HFFc6 (cell line): ENCODE measurements at places on chromosomes 5 and 9.

DNA sequence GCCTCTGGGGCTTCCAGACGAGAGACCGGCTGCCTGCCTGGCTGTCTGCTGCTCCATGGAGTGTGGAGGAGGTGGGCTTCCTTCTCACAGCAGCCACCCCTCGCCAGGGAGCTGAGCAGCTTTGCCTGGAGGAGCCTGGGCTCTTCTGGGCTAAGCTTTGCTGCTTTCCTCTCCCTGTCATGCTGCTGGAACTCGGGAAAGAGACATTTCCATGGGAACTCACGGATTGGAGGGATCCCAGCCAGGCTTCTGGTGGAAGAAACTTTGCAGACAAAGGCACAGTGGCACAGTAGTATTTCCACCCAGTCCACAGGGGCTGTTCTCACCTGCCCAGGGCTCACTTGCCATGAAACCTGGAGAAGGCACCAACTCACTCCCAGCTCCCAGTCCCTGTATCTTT lies 5.6 kb upstream of the NTNG2 start:
- no peak for DNase-seq

GRCh38 chr5:91177639-91178038 lies 205.5 kb downstream of the ARRDC3 start:
- DNase-seq, result no peak

DNA sequence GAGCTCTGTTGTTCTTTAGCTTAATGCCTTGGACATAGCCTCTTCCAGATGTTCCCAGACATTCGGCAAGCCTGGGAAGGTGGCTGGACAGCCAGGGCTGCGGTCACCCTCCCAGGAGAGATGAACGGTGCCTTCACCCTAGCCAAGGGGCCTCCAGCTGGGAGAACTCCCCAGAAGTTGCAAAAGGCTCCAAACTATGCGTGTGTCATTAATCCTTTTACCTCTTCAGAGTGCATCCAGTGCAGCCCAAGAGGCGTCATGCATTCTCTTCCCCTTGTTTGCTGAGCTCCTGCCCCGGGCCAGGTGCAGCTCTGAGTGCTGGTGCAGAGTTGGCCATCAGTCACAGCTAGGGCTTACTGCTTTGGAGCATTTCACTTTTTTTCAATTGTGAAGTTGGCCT lies 22.8 kb downstream of the HMCN2 start:
- no peak for DNase-seq

DNA sequence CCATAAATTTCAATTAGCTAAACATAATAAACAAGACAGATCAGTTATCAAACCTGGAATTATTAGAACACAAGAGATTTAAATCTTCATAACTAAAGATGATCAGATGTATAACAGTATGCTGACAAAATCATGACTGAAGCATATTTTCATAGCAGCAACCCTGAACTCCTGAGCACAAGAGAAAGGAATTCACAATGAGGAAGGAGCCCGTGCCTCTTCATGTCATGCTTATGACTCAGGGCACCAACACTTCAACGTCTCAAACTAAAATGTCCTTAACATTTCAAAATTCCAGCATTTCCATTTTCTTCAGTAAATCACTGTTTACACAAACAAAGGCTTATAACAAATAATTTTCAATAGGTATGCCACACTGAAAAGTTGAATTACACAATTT lies 6.7 kb downstream of the AP3B1 start:
- DNase-seq, result peak; percentile 73
